Activated CD4-positive, alpha-beta T cell treated with anti-CD3 and anti-CD28 coated beads, Interleukin-2, amount 50 U/mL, for 1 hour (primary cell): ENCODE measurements at places on chromosomes 1 and 21.

GRCh38 chr1:206702803-206703202 is 18.1 kb downstream of the MAPKAPK2 start:
- no peak for DNase-seq

- DNase-seq: no peak
Measured at GRCh38 chr1:101089613-101090338, 64.2 kb upstream of the DPH5 start.

DNA sequence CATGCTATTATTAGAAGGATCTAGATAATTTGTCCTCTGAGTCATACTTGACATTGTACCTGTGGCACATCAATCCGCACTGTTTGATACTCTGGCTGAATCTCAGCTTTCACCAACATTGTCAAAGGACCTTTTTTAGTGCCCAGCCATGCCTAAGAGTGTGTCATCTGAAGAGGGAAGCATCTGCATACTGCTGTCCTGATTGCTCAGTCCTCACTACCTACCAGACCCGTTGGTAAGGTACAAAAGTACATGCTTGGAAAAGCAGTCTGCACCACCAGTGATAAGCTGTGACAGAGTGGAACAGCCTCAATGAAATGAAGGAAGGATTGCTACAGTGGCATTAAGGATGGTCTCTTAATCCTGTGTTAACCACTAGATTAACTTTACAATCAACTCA is 17.1 kb downstream of the SYNC start:
- no peak for DNase-seq

GRCh38 chr1:175968486-175969172 is 225.2 kb upstream of the TNR start:
- no peak for DNase-seq

- no peak for DNase-seq
Measured at GRCh38 chr1:145917595-145917994, 922 bp downstream of the PEX11B start.

DNA sequence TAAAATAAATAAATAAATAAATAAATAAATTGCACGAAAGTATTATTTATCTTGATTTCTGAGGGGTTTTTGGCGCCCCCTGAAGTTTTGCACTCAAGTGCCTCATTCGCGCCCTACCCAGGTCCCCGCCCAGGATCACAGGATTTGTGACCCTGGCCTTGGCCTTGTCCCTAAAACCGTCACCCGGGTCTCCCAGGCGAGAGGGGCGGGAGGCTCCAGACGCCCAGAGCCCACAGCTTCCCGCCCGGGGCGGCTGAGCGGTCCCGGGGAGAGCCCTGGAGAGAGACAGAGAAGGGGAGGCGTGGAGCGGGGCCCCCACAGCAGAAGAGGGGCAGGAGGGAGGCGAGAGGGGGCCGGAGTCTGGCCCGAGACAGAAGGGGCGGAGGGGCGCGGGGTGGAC is 91.8 kb upstream of the CASZ1 start:
- DNase-seq: no peak

DNA sequence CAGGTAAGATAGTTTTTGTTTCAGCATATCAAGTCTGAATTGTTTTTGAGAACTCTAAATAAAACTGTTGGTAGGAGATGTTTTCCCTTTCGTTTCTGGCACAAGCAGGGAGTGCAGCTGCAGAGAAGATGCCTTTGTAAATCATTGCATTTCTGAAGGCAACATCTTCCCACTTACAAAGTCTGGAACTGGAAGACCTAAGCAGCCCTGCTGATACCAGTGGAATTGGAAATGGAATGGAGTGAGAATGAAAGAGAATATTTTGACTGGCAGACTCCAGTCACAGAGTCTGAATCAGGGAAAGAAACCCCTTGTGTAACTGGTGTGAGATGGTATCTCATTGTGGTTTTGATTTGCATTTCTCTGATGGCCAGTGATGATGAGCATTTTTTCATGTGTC is 815.6 kb downstream of the LTN1 start:
- no peak for DNase-seq

- no peak for DNase-seq
Measured at GRCh38 chr1:21932127-21932526, 5.0 kb downstream of the HSPG2 start.

DNA sequence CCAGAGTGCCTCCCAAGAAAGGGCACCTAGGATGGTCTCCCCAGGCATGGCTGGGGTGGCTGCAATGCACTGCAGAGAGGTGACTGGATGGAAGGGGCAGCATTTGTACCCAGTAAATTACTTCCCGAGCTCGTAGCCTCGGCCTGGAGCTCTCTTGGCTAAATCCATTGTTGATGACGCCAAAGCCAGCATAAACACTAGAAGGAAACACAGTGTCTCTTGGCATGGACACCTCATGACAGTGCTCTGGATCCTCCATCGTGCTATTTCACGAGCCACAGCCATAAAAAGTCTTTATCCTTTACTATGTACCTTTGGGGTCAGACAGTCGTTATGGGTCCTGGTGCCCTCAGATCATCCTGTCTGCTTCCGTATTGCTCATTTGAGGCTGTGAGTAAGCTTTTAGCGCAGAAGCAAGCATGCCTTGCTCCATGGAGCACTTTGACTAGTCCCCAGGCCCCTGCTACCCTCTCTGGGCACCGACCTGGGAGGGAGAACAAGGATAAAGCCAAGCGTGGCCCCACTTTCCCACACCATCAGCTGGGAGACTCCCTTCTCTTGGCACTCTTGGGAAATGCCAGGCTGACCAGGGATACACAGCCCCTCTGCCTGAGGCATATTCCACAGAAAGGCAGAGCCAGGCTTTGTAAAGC is 10.3 kb upstream of the PRELP start:
- no peak for DNase-seq

- no peak for DNase-seq
Measured at GRCh38 chr1:176531921-176532897, 69.2 kb downstream of the PAPPA2 start.

- DNase-seq: no peak
Measured at GRCh38 chr1:215482079-215482478, 85.0 kb upstream of the KCTD3 start.

GRCh38 chr1:43414634-43415223 is 25.0 kb downstream of the SZT2 start:
- peak; percentile 64 for DNase-seq

DNA sequence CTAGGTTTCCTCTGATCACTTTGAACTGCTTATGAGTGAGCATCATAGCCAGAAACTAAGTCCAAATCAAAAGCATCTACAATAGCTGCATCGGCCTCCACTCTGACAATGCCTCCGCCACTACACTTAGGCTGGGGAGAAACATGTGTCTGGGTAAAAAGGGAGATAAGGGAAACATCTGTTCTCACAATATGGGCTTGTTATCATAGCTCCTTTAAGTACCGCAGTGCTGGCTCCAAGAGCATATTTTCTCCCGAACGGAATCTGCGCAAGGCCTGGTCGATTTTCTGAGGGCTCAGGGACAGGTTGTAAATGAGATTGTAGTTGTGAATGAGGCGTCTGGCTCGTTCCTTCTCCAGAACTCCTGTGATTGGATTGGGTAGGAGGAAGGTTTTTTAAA is 63.9 kb upstream of the CYP2J2 start:
- DNase-seq: no peak

- DNase-seq: no peak
Measured at GRCh38 chr1:227662933-227663332, 72.2 kb downstream of the JMJD4 start.

GRCh38 chr21:43034826-43035225 is 40.8 kb downstream of the CBS start:
- no peak for DNase-seq

DNA sequence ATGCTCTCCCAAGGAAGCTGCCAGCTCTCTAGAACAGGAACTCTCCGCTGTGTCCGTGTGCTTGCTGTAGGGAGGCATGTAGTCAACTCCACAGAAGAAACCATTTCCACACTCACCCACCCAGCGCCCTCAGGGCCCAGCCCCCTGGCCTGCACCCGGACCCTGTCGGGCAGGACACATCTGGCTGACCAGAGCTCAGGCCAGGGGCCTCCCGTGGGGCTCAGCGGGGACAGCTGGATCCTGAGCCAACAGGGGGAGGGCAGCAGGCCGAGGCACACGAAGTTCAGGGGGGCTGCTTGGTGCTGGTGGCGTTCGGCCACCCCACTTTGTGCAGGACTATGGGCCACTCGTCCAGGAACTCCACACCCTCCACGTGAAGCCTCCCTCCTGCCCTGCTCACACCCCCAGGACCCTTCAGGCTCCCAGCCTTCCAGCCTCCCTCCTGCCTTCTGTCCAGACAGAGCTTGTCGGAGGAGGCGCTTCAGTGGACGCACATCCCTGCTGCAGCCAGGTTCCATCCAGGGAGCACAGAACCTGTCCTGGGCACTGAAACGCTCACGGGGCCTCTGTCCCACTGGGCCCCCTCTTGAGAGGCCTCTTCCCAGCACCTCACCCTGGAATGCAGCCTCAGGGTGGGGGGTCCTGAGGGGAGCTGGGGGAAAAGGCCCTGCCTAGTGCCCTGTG is 15.0 kb upstream of the FAAP20 start:
- DNase-seq: no peak

DNA sequence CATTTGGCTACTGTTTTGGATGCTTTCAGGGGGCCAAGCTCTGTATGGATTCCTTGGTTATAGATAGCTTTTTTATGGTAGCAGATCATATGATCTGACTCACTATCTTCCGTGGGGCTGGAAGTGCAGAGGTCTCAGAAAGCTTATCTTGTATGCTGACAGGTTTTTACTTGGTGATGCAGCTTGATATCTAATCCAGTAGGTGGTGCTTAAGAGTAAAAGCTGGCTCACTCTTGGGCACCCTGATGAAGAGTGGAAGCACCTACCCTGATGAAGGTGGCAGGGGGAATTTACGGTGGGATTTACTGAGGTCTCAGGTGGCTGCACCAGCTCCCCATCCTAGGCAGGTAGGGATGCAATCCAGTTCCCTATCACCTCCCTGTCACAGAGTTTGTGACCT is 151.2 kb downstream of the PTBP2 start:
- no peak for DNase-seq

DNA sequence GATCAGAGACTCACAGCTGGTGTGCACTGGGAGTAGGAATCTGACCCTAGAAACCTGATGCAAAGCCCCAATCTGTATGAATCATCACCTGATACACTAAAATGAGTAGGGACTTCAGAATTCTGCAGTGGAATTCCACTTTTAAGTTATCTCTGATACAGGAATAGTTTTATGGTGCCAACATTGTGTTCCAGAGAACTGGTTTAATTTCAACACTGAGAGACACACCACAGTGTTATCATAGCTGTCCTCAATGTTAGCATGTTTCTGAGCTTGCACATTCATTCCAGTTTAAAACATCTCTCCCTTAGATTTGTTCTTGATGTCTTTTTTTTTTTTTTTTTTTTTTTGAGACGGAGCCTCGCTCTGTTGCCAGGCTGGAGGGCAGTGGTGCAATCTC is 7.1 kb downstream of the UTS2 start:
- DNase-seq: no peak

- no peak for DNase-seq
Measured at GRCh38 chr1:229461032-229461668, 27.3 kb upstream of the ACTA1 start.

DNA sequence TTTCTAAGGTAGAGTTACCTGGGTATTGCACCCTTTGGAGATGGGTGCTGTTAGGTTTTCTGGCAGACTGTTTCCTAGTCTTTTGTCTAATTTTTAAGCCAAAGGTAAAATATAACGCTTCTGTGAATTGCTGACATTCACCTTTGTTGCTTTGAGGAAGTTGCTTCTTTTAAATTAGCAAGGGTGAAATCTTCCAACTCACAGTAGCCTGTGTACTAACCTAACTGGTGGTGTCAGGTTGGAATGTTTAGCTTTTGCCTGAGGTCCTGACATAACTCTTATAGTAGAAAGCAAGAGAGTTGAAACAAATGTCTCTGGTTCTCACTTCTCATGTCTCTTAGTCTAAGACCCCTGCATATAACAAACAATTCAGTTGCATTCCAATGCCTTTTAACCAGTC is 61.1 kb upstream of the LPGAT1 start:
- DNase-seq: no peak

GRCh38 chr1:111747282-111747734 is 8.1 kb upstream of the INKA2 start:
- DNase-seq: peak; percentile 47

DNA sequence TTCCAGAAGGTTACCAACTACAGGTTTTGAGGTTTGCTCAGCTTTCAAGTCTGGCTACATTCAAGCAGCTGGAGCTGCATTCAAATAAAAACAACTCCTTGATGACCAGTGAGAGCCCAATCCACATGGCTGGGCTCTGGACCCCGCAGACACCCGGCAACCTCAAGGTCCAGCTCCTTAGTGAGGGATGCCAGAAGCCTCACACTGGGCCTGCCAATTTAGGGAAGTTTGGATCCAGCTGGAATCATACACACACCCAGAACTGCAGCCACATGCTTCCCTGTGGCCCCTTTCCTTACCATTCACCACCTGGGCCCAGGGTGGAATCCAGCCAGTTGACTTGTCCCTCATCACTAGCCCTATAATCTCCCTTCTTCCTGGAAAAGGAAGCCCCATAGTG is 123.7 kb downstream of the UBE2U start:
- no peak for DNase-seq

GRCh38 chr1:44803062-44803311 is 2.8 kb downstream of the PLK3 start:
- DNase-seq: no peak

GRCh38 chr1:42013881-42014470 is 95.3 kb upstream of the HIVEP3 start:
- no peak for DNase-seq

DNA sequence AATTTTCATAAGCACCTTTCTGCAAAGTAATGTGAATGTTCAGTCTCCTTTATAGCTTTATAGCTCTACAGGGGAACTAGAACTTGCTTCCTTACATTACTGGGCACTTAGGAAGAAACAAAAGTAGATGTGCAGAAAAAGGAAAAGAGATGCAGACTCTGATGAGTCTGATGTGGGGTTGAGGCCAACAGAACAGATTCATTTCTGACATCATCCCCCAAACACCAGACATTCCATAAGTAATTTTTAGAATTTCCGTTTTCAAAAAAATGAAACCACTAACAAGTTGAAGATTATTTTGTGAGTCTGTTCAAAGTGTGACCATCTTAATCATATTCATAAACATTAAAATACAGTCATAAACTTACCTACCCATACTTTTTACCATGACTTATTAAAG is 96.0 kb downstream of the NRIP1 start:
- DNase-seq: no peak

- DNase-seq: no peak
Measured at GRCh38 chr1:184285401-184286087, 101.3 kb upstream of the C1orf21 start.

DNA sequence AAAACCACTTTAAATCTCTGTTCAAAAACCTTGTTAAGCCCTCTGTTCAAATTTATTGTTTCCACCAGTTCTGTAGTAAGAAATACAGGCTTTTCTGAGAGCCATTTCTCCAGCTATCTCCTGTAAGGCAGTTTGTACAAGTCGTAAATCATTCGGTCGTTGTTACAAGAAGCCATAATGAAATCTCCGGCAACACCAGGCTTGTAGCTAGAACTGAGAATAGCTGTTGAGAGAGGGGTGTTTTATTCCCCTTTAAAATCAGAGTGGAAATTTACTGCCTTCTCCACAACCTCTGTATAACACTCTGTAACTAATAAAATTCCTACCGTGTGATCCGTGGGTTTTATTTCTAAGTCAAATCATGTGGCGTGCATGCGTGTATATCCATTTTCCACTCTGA is 335.8 kb upstream of the KAZN start:
- DNase-seq: no peak
